PC-9 (cell line): ENCODE measurements at places on chromosomes 5 and 9. TPM values are rescaled to one million over a fixed set of nuclear protein-coding genes. Genes with fewer than 3 reads are reported as not detected.

GRCh38 chr5:89179731-89180130 is 296.7 kb upstream of the MEF2C start:
- no peak for DNase-seq
- H3K27ac ChIP-seq, result no peak overlapping the region
- no peaks in the 10 kb centered on the region for H3K36me3 ChIP-seq
- H3K4me3 ChIP-seq, result no peak overlapping the region
- H3K27me3 ChIP-seq, result no peaks in the 10 kb centered on the region

DNA sequence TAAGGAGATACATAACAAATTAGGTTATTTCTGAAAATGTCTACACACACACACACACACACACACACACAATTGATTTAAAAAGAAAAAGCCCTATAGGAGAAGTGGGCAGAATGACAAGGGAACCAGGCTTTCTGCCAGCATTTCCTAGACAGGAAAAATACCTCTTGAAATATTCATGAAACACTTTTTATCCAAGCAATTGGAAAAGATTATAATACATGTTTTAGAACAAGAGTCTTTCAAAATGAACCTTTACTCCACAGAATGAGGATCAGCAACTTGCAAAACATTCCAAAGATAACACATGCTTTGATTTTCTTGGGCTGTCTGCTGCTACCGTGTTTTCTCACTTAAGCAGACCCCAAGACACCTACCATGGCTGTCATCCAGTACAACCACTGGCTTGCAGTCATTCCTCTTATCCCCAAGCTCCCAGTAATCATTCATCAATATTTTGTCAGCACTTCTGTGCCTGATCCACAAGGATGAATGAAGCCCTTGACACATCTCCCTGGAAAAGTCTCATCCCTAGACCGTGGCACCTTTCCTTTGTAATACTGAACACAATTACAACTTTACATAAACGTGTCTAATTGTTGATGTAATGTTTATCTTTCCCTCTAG is 717.1 kb upstream of the ZNF608 start:
- no peak overlapping the region for H3K4me3 ChIP-seq
- H3K27ac ChIP-seq, result no peak overlapping the region
- H3K36me3 ChIP-seq, result no peaks in the 10 kb centered on the region
- no peaks in the 10 kb centered on the region for H3K27me3 ChIP-seq
- no peak for DNase-seq

KIF24 gene
- total RNA-seq, result 4.5 and 6.9 TPM in 2 replicates

DNA sequence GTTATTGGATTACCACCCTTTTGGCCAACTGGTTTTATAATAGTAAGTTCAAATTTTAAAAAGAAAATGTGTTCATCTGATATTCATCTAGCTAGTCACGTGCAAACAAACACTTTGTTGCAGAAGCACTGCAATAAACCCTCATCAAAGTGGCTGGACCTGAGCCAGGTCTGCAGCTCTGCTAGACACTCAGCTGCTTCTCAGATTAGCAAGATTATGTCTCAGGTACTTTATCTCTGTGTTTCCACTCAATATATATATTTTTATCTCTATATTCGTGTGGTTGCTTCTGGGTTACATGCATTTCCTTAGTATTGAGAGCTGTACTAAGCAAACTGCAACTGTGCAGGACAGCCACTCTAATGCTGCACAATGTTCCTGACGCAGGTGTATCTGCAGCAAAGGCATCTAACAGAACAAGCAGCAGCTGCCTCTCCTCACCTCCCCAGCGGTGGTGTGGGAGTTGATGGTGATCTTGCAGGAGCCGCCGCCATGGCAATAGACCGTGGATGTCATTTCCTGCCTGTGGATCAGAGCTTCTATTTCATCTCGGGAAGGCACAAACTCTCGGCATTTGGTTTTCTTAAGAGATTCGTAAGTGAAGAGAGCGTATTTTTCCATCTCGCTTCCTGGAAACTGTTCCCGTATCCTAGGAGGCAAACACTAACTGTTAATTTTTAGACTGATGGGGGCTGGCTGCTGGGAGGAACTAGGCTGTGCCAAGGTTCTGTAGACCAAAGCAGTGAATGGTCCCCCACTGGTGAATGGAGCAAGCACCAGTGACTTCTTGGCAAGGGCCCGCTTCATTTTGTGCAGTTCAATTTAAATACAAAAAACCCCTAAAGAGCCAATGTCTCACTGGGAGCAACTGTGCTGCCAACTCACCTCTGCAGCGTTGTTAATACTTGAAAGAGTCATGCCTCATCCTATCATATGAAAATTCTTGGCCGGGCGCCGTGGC is 56.7 kb upstream of the RETREG1 start:
- no peak overlapping the region for H3K27ac ChIP-seq
- DNase-seq, result no peak
- H3K36me3 ChIP-seq, result peaks cover 10% of the 10 kb centered on the region; the same call in 1 of the 2 replicates

C5orf58 gene
- total RNA-seq, result not detected in 2 replicates

GRCh38 chr5:425714-426113 is 17.3 kb upstream of the EXOC3 start:
- H3K36me3 ChIP-seq, result no peaks in the 10 kb centered on the region
- H3K4me3 ChIP-seq, result no peak overlapping the region
- H3K27ac ChIP-seq, result no peak overlapping the region
- no peaks in the 10 kb centered on the region for H3K4me1 ChIP-seq
- H3K27me3 ChIP-seq, result no peaks in the 10 kb centered on the region

NUTM2G gene
- total RNA-seq, result not detected in 2 replicates

DNA sequence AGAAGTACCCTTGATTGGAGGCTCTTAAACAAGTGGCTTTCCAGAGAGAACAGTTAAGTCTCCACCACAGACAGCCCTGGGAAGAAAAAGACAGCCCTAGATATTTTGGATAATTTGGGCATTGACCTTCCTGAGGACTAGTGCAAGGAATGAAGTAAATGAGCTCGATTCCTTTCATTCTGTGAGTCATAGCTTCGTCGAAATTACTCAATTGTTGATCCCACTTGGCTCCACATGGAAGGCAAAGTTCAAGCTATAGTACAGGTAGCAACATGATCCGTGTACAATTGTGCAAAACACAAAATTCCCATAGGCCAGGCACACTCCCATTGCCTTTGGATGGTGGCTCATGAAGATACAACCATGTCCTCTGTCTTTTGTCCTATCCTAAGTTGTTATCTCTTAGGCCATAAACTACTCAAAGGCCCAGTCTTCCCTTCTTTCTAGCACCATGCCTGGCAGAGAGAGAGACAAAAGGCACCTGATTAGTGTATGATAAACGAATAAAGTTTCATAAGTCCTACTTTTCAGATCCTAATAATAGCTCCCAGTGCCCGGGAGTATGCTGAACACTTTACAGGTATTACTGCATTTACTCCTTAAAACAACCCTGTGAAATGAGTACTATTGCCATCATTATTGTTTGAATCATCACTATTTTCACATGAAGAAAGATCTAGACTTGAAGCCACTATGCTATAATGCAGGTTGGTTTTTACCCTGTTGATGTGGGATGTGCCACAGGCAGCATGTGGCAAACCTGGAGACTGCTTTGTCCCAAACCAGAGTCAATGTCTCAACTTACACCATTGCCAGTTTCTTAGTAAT is 116.7 kb upstream of the RANBP3L start:
- no peaks in the 10 kb centered on the region for H3K27me3 ChIP-seq
- H3K4me3 ChIP-seq, result peak overlapping the region; percentile 41; the same call in 1 of the 2 replicates
- peak overlapping the region; percentile 96 for H3K27ac ChIP-seq
- peaks cover 63% of the 10 kb centered on the region for H3K4me1 ChIP-seq
- no peak for DNase-seq

UBE2QL1 gene
- total RNA-seq, result not detected in 2 replicates

- no peaks in the 10 kb centered on the region for H3K27me3 ChIP-seq
- no peak overlapping the region for H3K4me3 ChIP-seq
- no peaks in the 10 kb centered on the region for H3K36me3 ChIP-seq
- H3K27ac ChIP-seq, result no peak overlapping the region
- no peak for DNase-seq
These were observed 7.9 kb downstream of the TXNDC8 start for GRCh38 chr9:110329639-110330230.

DNA sequence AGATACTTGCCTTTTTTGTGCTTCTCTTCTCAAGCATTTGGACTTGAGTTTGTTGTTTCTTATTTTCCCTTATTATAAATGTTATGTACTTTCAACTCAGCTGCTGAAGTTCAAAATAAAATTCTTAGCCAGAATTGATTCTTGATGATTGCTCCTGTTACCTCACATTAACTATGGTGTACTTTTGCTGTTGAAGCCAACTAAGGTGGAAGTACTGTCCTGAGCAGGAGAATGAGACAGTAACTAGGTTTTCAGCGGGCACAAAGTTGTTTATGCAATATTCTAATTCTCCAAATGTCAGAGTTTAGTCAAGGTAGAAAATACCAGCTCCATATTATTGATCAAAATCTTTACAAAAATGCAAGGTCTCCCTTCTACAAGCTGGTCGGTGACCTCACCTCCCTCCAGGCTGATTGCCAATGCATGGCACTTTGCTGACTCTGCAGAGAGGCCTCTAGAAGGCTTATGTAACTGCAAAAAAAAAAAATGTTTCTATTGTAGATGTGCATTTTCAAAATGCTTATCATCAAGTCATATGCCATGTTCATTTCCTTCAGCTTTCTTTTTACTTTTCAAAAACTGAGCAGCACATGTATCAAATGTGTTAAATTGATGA is 1783.5 kb upstream of the WWC1 start:
- no peaks in the 10 kb centered on the region for H3K36me3 ChIP-seq
- H3K27me3 ChIP-seq, result no peaks in the 10 kb centered on the region
- H3K27ac ChIP-seq, result no peak overlapping the region
- no peak for DNase-seq
- H3K4me3 ChIP-seq, result no peak overlapping the region

- H3K36me3 ChIP-seq, result peaks cover 5% of the 10 kb centered on the region
- DNase-seq, result no peak
- no peak overlapping the region for H3K27ac ChIP-seq
- H3K4me3 ChIP-seq, result no peak overlapping the region
- H3K27me3 ChIP-seq, result no peaks in the 10 kb centered on the region
These were observed 6.3 kb downstream of the AP3B1 start for GRCh38 chr5:78288246-78288645.
